ENCODE measurements at places on chromosomes 5 and 9. TPM values are rescaled to one million over a fixed set of nuclear protein-coding genes. Genes with fewer than 3 reads are reported as not detected.

The LVRN gene
- 0.53 TPM for total RNA-seq

The TRIM36 gene
- total RNA-seq = 42.6 TPM

GRCh38 chr9:131318231-131319085 is 28.9 kb downstream of the PLPP7 start:
- DNase-seq = no peak

GRCh38 chr9:110129425-110129824 is 78.5 kb downstream of the C9orf152 start:
- no peak for DNase-seq

DNA sequence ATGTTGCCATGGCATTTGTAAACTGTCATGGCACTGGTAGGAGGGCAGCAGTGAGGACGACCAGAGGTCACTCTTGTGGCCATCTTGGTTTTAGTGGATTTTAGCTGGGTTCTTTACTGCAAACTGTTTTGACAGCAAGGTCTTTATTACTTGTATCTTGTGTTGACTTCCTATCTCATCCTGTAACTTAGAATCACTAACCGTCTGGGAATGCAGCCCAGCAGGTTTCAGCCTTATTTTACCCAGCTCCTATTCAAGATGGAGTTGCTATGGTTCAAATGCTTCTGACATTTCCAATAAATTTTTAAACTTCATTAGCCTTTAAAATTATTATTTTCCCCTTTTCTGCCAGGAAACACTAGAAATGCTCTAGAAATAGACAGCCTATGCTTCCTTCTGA is 839.1 kb downstream of the NR2F1-AS1 start:
- DNase-seq = no peak
